AG04450 (cell line): ENCODE measurements at places on chromosomes 13 and 19.
A peak's percentile ranks its signal among the peaks of the same experiment; 100 is the strongest.

- no peak for DNase-seq
Observed at GRCh38 chr13:30796132-30796572, 60.8 kb downstream of the ALOX5AP start.

DNA sequence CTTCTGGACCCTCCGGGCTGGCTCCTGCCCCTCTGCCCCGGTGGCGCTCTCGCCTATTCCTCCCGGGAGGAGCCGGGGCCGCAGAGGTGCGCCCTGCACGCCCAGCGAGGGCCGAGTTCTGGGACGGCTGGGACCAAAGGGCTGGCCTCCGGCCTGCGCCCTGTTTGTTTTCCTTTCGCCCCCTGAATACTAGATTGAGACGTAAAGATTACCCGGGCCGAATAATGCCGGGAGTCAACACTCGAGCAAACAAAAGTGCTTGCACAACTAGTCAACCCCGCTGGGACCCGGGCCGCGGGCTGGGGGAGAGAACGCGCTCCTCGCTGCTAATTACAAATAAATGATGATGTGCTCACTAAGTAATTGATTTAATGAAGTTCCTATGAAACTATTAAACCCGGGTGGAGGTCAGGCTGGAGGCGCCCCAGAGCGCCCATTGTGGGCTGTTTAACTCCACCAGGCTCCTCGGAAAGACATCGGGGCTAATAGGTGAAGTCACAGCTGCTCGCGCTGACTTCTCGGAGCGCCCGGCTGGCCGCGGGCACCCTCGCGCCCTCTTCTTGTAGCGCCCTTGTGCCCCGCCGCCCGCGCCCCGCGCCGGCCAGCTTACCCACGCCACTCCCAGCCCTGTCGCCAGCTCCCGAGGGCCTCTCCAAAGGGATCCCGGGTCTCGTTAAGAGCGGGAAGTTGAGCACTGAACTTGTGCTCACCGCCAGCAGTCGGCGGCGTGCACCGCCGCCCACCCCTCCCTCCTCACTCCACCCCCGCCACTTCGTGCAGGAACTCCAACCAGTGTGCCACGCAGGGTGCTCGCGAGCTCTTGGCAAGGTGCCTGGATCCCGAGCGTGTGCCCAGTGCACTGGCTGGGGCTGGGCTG lies 14.9 kb downstream of the ZIC5 start:
- DNase-seq, result no peak

GRCh38 chr13:37534181-37534580 lies 64.4 kb downstream of the POSTN start:
- DNase-seq, result peak; percentile 68

DNA sequence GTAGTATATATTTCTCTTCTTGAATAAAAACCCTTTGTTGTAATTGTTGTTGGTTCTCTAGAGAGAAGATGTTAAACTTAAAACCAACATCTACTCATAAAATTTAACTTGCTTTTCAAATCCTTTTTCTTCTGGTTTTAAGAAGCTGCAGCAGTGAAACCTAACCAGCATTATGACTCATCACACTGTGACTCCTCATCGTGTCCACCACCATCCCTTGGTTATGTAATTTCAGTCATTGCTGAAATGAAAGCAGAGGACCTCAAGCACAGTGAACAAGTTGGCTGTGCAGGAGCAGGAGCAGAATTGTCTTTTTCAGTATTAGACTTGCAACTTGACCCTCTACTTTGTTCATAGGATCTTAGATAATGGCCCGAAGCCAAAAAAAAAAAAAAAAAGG lies 64.9 kb upstream of the HTR2A start:
- no peak for DNase-seq

- no peak for DNase-seq
Observed at GRCh38 chr13:98834254-98834960, 81.9 kb upstream of the SLC15A1 start.

DNA sequence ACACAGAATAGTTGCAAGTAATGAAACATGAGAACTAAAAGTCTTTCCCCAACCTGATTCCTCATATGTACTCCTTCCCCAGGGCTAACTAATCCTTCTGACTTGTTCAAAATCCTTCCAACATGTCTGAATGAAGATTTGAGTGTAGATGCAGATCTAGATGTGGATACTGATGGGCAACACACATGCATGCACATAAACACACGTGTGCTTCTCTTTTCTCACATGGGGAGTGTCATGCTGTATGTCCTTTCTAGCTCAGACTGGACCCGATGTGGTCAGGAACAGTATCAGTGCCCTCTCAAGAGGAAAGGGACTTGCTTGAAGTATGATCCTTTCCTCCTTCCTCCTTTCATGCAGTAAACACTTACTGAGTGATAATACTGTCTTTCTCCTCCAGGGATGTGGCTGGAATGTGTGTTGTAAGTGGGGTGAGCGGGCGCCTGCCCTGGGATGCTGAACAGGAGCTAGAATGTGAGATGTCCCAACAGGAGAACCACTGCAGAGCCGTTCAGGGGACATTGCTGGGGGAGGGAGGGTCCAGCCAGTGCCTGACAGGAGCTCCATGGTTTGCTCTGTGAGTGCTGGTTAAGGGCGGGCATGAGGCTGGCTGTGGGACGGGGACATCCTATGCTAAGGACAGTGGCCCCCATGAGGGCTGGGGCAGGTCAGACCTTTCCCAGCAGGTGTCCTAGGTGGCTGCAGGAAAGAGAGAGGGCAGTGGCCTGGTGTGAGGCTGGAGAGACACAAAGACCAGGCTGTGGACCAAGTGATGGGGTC lies 146.9 kb downstream of the TEX29 start:
- DNase-seq, result no peak

DNA sequence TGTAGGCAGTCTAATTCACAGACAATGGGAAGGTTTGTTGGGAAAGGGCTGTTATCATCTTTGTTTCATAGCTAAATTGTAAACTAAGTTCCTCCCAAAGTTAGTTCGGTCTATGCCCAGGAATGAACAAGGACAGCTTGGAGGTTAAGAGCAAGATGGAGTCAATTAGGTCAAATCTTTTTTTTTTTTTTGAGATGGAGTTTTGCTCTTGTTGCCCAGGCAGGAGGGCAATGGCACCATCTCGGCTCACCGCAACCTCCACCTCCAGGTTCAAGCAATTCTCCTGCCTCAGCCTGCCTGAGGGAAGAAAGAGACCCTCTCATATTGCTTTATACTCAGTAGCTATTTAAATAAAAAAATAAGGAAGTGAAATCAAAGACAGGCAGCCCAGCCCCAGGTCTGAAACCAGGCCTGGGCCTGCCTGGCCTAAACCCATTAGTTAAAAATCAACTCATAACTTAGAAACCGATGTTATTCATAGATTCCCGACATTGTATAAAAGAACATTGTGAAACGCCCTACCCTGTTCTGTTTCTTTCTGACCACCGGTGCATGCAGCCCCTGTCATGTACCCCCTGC lies 297.4 kb upstream of the SGCG start:
- DNase-seq, result no peak

DNA sequence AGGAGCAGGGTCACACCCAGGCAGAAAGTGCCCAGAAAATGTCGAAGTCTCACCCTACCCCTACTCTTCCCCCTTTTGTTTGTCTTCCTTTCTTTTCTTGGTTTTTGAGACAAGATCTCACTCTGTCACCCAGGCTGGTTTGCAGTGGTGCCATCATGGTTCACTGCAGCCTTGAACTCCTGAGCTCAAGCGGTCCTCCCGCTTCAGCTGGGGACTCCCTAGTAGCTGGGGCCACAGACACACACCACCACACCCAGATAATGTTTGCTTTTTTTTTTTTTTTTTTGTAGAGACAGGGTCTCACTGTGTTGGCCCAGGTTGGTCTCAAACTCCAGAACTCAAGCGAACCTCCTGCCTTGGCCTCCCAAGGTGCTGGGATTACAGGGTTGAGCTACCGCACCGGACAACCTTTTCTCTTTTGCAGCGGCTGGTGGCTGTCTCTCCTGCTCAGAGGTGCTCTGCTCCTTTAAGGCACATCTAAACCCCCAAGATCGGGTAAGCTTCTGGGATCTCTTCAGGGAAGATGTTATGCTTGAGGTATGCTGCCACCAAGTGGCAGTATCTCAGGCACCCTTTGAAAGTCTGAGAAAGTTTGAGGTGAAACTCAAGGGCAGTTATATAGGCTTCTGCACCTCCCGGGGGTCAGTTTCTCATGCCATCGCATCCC lies 22.4 kb upstream of the EBI3 start:
- DNase-seq, result no peak

DNA sequence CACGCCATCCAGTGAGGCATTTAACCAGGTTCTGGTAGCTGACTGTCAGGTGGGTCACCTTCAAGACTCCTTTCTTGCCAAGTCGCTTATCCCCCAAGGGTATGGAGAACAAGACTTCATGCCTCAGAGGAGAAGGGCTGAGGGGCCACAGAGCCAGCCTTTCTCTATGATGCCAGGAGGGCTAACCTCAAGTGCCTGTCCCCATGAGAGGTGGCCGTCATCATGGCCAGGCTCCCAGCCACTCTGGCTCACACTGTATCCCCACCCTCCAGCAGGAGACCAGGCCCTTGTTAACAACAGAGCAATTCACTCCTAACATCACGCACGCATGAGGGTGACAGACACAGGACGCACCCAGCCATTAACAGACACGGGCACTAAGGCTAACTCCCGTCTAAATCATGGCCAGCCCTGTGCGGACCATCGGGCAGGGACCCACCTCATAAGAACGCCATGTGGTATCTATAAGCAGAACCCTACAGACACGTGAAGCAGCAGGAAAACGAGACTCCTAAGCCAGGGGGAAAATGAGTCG lies 38.6 kb upstream of the ISYNA1 start:
- DNase-seq, result no peak

DNA sequence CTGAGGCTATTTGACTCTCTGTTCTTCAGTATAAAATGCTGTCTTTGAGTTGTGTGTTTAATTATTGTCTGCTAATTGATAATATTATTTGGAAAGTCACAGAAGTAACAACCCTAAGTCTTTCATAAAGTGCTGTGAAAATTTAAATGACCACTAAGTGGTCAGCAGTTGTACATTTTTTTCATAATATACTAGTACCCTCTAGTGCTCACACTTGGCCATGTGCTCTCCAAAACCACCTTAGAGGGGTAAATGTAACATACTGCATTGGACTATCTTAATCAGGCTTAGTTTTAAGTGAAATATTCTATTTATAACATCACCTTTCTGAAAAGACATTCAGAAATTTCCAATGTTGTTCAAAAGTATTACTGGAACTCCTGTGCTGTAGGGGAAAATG lies 745.3 kb downstream of the GPC5 start:
- DNase-seq, result no peak

DNA sequence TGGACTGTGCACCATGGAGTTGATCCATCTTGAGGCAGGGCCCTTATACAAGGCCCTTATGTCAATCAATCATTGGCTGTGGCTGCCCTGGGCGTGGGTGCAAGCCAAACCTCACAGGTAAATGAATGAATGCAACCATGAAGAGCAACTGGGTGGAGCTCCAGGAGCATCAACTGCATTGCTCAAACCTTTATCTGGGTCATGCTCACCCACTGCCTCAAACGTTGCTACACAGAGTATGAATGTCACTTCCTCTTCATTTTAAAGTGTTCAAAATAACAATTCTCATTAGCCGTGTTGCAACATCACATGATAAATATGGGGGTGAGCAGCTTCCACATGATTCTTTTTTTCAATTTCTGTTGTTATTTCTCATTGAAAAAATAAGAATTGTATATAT lies 6.4 kb upstream of the ZNF333 start:
- DNase-seq, result no peak

DNA sequence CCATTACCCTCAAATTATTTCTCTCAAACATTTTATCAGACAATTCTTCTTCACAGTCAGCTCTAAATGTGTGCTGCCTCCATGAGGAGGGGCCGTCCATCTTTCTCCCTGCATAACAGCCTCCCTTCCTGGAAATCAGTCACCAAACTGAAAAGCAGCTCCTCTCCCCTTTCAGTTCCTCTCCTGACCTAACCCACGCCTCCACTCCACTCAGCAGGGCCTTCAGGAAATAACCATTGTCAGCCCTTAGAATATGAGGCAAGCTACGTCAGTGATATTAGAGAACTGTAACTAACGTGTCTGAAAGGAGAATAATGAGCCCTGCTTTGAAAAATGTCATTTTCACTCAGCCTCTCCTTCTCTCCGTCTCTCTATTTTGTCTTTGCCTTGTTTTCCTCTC lies 116.2 kb downstream of the OLFM4 start:
- DNase-seq, result no peak

DNA sequence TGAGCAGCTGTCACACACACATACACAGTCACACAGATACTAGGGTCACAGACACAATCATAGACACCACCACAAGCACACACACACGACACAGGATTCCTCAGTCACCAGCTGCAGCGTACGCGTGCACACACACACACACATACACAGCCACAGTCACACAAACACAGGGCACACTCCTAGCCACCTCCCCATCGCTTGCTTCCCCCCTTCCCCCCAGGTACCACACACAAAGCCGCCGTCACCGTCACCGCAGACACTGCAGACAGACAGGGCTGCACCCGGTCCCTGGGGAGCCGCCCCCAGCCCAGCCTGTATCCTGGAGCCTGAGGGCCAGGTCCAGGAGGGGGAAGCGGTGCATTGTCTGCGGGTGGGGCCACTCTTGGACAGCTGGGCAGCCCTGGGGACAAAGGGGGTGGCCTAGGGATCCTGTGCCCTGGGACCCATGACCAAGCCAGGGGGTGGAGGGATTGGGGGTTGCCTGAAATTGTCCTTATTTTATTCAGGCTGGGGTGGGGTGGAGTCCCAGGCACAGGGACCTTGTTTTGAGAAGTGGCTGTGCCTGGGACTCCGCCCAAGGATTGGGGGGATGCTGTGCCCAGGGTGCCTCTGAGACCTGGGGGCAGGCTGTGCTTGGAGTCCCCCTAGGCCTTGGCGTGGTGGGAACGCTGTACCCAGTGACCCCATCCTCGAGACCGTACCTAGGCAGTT lies 957 bp downstream of the NUMBL start:
- no peak for DNase-seq

- no peak for DNase-seq
Observed at GRCh38 chr19:2309734-2310362, 1.9 kb upstream of the LINGO3 start.

DNA sequence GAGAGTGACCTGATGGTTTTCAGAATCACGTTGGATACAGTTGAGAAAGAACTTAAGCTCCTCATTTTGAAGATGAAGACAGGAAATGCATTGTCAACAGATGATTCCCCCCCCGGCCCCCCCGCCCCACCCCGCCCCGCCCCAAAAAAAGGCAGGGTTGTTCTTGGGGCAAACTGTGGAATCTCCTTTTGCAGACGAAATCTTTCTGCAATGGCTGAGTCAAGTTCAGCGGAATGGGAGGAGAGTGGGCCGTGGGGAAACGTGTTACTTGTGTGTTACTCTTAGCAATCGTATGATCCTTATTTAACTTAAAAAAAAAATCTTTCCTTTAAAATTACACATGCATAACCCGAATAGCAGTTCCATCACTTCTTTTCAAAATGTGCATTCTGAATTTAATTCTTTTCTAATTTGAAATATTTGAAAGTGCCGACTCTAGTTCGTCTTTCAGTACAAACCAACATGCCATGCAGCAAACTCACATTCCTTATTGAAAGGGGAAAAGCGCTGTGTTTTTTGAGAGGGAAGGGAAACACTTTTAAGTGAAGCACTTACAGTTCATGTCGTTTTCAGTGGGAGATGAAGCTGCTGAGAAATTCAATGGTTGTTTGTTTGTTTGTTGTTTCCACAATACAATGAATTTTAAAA lies 348.5 kb upstream of the ARGLU1 start:
- DNase-seq, result no peak

- no peak for DNase-seq
Observed at GRCh38 chr19:58406818-58407657, 1.4 kb upstream of the ZNF584 start.

GRCh38 chr19:31285744-31286143 lies 63.5 kb downstream of the TSHZ3 start:
- DNase-seq, result peak; percentile 21

- DNase-seq, result no peak
Observed at GRCh38 chr19:13996928-13997630, 9.0 kb downstream of the RFX1 start.
